ENCODE measurements at places on chromosomes 11 and 22.

- DNase-seq, result no peak
Measured at GRCh38 chr22:35292786-35293185, 6.9 kb upstream of the TOM1 start.

DNA sequence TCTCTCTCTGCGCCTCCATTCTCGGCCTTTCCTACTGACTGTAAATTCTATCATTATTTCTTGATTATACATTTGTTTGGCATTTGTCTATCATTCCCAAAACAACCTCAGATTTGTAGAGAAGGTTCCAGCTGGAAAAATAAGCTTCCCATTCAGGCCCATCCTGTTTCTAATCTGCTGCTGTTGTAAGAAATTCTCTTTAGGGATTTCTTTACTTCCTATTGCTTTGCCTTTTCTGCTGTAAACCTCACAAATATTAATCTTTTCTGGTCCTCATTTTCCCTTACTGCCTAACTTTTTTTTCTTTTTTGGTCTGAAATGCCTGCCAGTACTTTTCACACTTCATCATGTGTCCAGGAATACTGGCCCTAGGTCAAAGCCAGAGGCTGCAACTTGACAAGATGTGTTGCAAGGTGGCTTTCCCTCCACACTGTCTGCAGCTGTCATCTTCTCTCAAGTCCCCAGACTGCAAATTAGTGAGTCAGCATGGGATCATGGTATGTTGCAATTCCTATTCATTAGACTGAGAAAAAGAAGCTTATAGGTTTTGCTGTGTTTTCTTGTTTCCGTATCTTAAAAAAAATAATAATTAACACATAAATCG lies 858.7 kb upstream of the CHORDC1 start:
- no peak for DNase-seq

- DNase-seq, result no peak
Measured at GRCh38 chr11:2088284-2088683, 50.9 kb downstream of the IGF2 start.

DNA sequence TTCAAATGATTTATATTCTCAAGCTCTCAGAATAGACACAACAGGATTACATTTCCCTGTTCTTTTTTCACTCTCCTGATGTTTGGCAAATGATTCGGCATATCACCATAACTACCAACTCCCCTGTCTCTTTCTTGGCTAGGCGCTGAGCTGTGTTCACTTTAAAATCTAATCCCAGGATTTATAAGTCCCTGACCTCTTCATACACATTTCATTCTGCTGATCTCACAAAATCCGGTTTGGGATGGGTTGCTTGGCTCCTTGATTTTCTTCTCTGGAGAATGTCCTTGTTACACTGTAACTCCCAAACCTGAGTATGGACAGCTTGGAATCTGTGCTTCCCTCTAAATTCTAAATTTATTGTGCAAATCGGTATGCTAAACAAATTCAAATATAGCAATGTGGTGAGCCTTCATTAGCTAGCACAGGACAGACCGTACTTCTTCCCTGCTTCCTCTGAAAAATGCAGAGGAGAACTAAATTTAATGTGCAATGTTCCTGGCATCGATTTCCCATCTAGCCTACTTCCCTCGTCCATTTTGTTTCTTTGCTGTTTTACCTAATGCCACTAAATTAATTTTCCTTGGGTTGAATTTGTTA lies 858.5 kb upstream of the FAT3 start:
- DNase-seq, result no peak

DNA sequence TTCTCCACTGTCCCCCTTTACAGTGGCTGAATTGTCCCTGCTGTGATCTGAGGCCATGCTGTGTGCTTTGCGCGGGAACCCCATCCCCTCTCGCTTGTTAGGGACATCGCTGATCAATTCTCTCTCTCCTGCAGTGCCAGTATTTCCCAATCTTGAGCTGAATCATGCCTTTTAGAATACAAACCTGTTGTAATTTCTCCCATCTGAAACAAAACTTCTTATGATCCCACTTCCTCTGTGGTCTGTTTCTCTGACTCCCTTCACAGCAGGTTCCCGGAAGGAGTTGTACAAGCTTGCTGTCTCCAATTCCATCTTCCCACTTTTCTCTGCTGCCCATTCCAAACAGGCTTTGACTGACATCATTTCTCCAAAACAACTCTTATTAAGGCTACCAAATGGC lies 16.8 kb downstream of the ADAMTS15 start:
- DNase-seq, result no peak

DNA sequence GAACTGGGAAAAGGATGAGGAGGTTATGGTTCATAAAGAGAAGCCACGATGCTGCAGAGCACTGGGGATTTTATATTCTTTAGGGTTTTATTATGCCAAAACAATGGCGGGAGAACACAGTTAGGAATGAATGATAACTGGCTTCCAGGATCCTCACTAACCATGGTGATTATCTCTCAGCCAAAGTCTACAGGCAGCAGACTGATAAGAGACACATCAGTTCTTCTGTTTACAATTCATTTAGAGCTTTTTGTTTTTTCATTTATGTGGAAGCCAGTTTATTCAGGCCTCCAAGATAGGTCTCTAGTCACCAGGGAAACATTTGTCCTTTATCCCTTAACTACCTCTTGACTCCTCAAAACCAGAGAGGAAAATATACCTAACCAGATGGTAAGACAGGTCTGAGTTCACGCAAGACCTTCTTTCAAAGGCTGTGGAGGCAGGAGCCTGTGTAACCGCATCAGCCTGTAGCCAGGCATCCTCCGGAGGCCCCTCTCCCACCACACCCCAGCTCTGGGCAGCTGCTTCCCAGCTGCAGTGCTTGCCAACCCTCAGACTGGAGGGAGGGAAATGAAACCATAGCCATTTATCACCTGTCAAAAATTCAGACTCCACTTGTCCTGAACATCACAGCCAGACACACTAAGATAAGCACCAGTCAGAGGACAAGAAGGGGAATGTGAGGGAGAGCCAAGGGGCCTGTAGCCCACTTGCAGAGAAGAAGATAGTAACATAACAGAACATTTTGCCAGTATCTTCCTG lies 57.2 kb upstream of the FAM181B start:
- DNase-seq, result no peak

- no peak for DNase-seq
Measured at GRCh38 chr11:2901196-2901796, 15.7 kb upstream of the CDKN1C start.

DNA sequence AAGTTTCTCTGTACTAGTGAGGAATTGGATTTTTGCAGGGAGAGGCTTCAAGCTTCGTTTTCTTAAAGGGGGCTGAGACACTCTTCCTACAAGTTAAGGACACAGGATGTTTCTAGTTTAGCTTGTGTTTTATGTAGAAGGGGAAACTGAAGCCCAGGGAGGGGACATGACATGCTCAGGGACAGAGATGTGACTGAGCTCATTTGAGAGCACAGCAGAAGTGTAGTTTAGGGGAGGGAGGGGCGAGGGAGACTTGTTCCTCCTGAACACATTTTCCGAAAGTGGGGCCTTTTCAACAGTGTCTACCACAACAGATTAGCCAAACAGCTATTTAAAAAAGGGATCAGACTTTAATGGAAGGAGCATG lies 148.1 kb downstream of the FBXO7 start:
- no peak for DNase-seq
